NCI-H226 (cell line): ENCODE measurements at places on chromosomes 11 and 22.

DNA sequence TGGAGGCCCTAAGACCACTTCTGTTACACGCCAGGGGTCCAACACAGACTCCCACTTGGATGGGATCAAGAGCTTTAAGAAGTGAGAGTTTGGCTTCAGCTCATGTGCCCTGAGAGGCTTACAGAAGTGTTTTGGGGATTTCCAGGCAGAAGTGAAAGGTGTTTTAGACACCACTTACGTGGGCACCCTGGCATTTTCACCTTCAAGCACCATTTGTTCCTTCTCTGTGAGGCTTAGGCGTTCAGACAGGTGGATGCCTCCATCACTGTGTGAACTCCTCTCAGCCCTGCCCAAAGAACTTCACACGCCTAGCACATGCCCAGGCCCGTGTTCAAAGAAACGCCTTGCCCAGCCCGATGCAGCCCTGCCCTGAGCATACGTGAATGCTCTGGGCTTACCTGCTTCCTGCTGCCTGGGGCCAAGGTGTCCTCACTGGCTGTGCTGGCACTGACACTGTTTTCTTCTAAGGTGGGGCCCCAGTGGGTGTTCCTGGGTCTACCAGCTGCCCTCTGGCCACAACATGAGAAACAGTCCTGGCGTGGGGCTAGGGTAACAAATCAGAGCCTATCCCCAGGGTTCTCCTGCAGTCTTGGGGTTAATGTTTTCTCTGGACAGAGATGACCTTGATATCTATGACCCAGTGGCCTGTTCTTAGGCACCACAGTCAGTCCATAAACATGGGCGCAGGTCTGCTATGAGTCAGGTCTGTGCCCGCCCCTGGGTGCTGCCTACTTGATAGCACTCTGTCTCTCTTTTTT, 34.0 kb downstream of the AMPD3 start:
- DNase-seq: no peak

- DNase-seq: no peak
Observed at GRCh38 chr11:69569306-69570200, 71.4 kb upstream of the CCND1 start.

DNA sequence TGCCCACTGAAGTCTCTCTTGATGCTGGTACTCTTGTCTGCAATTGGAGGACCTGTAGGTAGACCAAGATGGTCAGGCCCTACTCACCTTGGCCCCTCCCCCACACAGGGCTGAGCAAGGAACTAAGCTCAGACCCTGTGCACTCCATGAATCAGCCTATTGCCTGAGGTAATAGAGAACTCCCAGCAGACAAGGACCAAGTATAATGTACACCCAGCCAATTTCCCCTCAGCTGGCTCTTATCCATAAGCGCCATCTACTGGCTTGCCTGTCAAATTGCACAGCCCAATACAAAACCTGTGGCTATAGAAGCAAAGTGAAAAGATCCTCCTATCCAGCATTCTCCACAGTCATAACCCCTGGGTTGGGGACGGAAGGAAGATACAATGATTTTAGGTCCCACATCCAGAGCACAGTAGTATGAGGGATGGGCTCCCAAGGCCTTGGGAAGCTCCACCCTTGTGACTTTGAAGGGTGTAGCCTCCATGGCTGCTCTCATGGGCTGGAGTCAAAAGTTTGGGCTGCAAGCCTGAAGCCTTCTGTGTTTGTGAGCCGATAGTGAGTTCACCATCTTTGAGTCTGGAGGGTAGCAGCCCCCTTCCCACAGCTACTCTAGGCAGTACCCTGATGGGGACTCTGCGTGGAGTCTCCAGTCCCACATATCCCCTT, 56.0 kb downstream of the GLYATL2 start:
- peak; percentile 62 for DNase-seq

GRCh38 chr11:57315491-57315890, 9.3 kb downstream of the TNKS1BP1 start:
- DNase-seq: no peak

GRCh38 chr11:100009728-100010127, 677.4 kb upstream of the ARHGAP42 start:
- DNase-seq: no peak

GRCh38 chr11:13384908-13385640, 77.9 kb downstream of the BTBD10 start:
- DNase-seq: peak; percentile 8

DNA sequence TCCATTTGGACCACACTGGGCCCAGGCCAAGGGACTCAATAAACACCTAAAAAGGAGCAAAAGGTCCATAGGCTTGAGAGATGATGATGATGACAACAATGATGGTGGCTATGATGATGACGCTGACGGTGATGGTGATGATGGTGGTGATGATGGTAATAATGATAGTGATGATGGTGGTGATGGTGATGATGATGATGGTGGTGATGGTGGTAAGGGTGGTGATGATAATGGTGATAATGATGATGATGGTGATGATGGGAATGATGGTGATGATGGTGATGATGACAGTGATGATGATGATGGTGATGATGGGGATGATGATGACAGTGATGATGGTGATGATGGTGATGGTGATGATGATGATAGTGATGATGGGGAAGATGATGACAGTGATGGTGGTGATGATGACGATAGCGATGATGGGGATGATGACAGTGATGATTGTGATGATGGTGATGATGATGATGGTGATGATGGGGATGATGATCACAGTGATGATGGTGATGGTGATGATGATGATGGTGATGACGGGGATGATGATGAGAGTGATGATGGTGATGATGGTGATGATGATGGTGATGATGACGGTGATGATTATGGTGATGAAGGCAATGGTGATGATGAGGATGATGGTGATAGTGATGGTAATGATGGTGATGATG, 7.1 kb upstream of the RASD2 start:
- DNase-seq: no peak

DNA sequence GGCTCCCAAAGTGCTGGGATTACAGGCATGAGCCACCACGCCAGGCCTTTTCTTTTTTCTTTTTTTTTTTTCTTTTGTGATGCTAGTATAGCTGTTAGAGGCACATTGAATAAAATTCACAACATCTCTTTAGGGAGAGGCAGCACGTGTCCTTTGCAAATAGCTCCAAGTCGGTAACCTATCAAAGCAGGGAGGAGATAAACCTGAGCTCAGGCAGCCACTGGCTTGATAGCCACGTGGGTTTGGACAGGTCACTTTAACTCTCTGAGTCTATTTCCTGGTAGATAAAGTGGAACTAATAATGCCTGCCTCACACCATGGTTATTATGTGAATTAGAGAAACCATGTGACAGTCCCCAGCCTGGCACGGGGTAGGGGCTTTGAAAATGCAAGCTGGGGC, 43.1 kb upstream of the ATXN10 start:
- DNase-seq: no peak

DNA sequence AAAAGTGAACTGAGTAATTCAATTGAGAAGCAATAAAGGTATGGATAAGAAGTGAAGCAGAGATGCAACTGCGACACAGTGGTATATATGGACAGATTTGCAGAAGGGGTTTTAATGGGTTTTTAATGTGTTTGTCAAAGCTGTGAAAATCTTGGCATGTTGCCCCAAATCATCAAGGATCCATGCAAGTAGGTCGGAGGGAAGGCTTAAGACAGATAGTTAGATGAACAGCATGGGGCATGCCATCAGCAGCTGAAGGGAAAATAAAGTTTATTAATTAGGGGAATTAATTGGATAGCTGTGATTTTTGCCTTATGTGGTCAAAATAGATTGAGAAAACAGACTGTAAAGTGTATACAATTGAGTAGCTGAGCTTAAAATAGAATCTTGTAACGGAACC, 840.1 kb downstream of the JRKL start:
- no peak for DNase-seq

DNA sequence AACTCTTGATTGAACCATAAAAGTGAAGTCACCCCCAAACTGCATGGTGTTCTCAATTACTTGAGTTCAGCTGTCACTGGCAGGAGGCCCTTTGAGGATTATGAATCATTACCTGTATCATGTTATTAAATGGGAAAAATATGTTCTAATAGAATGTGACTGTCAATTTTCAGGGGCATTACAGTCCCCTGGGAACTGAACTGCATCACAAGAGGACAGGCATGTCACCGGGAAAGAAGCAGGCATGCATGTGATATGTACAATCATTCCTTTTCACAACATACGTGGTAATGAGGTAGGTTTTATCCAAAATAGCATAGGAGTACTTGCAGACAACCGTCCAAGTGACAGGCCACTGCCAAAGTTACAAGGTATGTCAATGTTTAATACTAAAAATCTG, 165.8 kb downstream of the MAML2 start:
- no peak for DNase-seq

- DNase-seq: no peak
Observed at GRCh38 chr22:46846832-46847355, 84.4 kb downstream of the TBC1D22A start.

DNA sequence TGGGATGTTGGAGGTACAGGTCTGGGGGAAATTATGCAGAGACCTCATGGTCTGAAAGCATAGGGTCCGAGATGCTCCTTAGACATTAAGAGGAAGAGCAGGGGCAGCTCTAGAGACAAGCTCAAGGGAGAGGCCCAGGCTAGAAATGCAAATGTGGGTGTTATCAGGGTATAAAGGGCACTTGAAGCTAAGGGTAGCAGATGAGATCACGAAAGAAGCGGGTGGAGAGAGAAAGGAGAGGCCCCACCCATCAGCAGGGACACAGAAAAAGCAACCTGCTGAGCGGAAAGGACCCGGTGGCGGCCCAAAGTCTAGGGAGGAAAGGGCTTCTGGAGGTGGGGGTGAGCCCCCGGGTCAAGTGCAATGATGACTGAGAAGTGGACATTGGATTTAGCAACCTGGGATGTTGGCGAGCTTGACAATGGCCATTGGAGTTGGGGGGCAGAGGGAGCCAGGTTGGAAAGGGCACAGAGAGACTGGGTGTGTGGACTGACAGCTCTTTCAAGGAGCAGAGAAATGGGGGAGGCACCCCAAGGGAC, 8.9 kb downstream of the TMPRSS6 start:
- no peak for DNase-seq

DNA sequence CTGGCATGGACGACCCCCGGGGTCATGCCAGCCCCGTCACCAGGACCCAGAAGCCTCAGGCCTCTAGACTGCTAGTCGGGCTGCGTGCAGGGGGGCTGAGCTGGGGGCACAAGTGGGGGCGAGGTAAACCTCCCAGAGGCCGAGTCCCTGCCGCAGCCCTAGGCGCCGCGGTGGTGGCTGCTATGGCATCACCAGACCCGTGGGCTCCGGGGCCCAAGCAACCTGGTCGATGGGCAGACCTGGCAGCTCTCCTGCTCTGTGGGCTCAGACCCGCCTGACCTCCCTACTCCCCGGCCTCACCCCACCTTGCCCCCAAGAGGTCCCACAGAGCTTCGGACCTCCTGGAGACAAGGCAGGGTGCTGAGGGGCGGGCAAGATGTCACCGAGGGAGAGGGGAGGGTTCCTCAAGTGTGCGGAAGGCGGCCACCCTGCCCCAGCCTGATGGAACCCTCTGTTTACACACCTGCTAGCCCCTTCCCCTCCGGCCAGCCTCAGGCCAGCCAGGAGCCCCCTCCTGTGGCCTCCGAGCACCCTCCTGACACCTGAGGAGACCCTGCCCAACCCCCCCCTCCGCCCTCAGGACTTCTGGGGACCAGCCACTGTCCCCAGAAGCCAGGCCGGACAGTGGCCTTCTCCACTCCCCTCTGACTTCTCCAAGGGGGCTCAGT, 9.4 kb downstream of the IGF2 start:
- DNase-seq: no peak

DNA sequence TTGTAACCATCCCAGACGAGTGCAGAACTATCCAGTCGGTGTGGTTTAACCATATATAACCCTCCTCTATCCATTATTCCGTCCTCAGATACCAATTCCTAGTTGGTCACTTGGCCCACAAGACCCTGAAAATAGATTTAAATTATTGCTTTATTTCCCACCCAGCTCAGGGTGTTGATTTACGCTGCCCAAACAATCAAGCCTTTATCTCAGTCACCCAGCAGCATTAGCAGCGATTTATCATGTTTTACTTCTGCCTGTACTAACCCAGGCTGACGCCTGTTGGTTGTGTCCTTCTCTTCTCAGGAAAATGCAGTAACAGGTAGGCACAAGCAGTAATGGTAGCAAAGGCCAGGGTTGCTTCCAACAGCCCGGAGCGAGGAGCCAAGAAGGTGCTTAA, 81.2 kb downstream of the DSCAML1 start:
- DNase-seq: no peak

GRCh38 chr11:115251126-115251525, 253.1 kb downstream of the CADM1 start:
- no peak for DNase-seq

DNA sequence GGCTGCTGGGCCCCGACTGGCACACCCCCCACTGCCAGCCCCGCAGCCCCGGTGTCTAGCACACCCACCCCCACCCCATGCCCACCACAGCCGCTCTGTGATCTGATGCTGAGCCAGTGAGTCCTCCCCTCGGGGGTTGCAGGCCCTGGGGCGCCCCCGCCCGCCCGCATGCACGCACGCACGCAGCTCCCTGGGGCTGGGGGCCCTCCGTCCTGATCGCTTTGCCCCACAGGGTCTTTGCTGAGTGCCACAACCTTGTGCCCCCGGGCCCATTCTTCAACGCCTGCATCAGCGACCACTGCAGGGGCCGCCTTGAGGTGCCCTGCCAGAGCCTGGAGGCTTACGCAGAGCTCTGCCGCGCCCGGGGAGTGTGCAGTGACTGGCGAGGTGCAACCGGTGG, 32.3 kb downstream of the MUC5B start:
- DNase-seq: no peak

DNA sequence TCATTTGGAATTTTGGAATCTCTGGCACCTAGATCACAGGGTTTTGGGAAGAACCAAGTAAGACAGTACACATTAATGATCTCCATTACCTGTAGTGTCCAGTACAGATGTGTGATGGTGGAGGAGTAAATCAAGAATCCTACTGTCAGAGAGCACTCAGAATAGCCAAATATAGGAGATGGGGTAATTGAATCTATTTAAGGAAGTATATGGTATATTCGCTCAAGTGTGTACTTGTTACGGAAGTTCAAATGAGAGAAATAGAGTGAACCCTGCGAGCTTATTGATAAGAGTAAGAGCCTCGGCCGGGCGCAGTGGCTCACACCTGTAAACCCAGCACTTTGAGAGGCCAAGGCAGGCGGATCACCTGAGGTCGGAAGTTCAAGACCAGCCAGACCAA, 2.2 kb downstream of the SPCS2 start:
- DNase-seq: no peak

GRCh38 chr22:27045103-27045947, 387.9 kb downstream of the MIAT start:
- peak; percentile 52 for DNase-seq

- DNase-seq: no peak
Observed at GRCh38 chr11:24356501-24356900, 140.4 kb upstream of the LUZP2 start.
